ENCODE measurements at places on chromosomes 5 and 9. TPM values are rescaled to one million over a fixed set of nuclear protein-coding genes. Genes with fewer than 3 reads are reported as not detected.

The CCDC180 gene
- total RNA-seq, result 1.1 TPM

The EQTN gene
- total RNA-seq, result not detected

GRCh38 chr5:109743041-109743531 is 53.4 kb downstream of the MAN2A1 start:
- DNase-seq, result no peak

DNA sequence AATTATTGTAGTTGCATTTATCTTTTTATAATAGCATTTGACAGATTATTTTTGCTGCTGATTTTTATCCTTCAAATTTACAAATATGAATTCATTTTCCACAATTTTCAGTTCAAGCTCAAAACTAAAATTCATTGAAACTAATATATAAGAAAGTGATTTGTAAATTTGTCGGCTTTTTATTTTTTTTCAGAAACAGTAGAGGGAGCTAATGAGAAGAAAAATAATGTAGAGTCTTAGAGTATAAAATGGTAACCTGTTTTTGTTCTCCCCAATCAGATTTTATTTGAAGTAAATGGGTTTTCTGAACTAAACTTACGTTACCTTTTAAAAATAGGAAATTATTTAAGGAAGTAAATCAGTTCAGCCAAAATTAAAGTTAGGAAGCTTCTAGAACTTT is 19.2 kb downstream of the PRRC1 start:
- DNase-seq, result no peak

GRCh38 chr5:82295144-82295543 is 17.0 kb upstream of the RPS23 start:
- DNase-seq, result no peak

DNA sequence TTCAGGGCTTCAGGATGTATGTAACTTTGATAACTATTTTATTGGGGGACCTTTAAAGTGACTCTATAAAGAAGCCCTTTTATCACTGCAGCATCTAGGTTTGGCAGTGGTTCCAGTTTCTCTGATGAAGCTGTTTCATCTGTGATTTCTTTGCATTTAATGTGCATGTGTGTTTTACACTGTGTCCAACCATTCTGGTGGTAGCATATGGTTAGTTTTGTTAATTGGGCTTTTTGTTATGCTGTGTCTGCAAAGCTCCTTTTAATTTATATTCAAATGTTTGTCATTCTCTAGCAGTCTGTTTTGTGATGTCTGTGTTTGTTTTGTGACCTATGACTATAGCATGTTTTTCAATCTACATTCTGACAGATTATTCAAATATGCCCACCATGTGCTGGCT is 294.8 kb downstream of the DNAH5 start:
- DNase-seq, result no peak

DNA sequence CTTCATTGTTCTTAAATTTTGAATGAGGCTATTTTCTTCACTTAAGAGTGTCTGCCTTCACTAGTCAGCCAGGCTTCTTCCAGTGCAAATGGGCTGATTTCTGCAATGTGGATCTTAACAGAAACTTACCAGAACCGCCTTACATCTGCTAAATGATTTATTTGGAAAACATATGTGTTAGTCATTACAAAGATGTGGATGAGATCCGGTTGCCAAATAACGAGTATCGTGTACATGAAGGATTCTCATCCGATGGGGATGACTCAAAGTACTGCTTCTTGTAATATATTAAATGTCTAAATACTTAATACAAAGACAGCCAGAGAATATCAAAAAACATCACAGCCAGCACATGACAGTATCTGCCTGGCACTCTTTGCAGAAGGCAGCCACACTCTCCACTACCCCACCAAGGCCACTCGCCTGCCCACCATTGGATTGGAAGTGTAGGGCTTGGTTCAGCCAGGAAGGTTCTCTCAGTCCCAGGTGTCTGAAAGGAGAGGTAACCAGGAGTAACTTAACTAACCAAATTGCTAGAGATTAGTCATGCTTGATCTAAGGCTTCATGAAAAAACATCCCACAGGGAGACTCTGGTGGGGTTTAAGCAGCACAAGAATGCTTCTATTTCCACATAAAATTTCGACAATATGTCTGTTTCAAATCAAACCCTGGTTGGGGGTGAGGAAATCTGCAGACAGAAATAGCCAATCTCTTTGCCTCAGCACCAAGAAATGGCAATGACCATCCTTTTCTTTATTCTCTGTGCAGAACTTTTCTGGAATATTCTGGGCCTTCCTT is 174.8 kb downstream of the GADD45G start:
- DNase-seq, result no peak

- no peak for DNase-seq
Measured at GRCh38 chr9:134379831-134380365, 53.6 kb downstream of the RXRA start.

All from activated T-cell treated with anti-CD3 and anti-CD28 coated beads, Interleukin-2, amount 50 U/mL, for 4 hours (primary cell).